ENCODE measurements at places on chromosomes 3 and 15.

GRCh38 chr15:35691173-35691761 is 145.3 kb upstream of the DPH6 start:
- DNase-seq, result no peak

DNA sequence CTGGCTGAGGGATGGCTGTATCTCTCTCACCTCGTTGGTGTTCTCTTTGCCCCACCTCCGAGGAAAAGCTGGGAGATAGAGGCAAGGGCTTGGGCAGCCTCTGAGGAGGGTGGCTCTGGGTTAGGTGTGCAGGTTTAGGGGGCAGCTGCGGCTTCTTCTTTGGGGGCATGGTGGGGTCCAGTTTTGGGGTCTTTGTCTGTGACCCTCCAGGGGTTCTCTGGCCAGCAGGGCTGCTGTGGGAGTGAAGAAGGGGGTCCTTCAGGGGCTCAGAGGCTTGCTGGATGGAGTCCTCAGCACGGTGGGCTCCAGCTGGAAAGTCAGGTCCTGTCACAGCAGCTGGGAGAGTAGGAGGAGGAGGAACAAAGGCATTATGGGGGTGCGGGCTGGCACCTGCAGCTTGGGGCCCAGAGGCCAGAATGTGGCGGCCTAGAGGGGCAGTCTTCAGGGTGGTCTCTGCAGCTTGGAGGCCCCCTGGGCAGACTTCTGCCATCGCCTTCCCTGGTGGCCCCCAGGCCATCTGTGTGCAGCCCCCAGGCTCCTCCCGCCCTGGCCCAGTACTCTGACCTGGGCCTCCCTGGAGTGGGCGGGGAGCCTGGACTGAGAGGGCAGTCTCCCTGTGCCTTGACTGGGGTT is 7.0 kb downstream of the XIRP1 start:
- DNase-seq, result no peak

DNA sequence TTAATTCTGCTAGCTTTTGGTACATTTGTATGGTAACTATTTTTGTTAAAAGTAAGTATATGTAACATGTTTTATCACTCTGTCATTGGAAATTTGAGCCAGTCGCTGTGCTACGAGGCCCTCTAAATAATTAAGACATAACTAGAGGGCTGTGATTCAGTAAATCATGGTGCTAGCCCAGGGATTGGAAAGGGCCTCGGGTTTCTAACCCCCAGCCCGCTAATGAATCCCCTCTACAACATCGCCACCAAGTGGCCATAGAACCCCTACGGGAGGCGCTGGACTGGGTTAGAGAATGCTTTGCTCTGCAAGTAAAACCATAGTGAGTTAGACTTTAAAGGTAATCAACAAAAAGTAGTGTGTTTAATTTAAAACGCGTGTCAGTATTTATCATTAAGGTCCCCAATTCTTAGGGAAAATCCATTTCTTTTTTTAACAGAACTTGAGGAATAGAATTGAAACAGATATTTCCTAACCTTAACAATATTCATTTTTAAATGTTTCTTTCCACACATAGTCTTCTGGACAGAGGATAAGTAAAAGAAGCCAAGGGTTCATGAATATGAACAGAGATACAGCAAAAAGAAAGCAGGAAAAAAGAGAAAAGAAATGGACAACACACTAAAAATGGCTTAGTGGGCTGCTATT is 744.7 kb downstream of the EPHA3 start:
- no peak for DNase-seq

GRCh38 chr3:178545337-178545736 is 9.1 kb downstream of the KCNMB2 start:
- no peak for DNase-seq

GRCh38 chr3:161649900-161650484 is 153.4 kb downstream of the OTOL1 start:
- no peak for DNase-seq

GRCh38 chr3:111610189-111610588 is 15.0 kb upstream of the ZBED2 start:
- DNase-seq, result no peak

DNA sequence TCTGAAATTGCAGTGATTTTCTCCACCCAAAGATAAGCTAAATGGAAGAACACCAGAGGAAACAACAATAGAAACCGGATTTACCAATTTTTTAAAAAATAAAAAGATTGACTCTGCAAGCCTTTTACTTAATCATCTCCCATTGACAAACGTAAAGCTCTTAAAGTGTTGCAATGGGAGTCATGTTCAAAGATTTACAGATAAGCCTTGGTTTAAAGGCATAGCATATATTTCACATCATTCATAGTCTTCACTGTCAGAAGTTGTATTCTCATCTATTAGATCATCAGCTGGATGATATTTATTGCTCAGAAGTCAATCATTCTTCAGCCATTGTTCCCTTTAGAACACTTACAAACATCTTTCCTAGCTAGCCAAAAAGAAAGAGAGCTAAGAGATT is 397.6 kb downstream of the GBE1 start:
- DNase-seq, result no peak

DNA sequence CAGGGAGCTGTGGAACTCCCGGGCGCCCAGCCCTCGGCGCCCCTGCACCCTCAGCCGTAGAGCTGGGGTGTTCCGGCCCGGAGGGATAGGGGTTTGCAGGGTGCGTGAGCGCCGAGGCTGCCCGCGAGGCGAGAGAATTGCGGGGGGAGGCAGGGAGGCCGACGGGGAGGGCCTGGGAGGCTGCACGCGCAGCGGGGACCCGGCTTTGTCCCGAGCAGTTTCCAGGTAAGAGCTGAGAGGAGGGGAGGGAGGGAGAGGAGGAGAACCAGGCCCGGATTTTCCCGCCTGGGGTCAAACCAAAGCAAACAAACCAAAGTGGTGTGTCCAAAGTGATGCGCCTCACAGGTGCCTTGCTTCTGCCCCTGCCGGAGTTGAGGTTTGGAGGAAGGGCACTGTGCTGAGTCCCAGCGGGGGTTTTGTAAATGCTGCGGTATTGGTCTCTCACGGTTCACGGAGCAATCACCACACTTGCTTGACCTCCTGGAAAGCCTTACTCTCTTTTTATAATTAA is 146.4 kb downstream of the TJP1 start:
- DNase-seq, result no peak

DNA sequence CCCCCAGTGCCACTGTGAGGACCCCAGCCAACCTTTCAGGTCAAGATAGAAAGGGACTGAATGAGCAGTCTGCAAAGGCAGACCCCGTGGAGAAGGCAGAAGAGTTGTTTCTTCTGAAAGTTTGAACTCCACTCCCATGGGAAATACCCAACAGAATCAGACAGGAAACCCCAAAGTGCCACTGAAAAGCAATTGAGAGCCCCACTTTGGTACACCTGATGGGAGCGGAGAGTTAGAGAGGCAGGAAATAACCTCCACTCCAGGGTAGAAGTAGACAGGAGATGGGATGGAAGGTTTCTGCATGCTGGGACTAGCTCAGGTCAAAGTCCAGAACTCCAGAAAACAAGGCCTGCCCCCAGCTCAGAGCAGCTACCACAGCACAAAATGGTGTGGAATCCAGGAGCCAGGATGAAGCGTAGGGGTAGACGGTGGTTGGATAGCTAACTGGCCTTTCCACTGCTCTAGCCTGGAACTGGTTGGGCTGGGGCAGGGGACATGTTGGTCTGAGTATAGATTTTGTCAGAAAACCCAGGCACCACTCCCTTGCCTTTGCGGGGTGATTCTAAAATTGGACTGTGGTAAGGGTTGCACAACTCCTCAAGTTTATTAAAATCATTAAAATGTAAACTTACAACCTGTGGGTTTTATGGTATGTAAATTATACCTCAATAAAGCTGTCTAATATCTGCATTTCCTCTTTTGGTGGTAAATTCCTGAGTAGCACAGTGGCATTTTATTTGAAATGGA is 1.9 kb upstream of the RAB43 start:
- DNase-seq, result no peak
